ENCODE measurements at places on chromosomes 2 and 18.

DNA sequence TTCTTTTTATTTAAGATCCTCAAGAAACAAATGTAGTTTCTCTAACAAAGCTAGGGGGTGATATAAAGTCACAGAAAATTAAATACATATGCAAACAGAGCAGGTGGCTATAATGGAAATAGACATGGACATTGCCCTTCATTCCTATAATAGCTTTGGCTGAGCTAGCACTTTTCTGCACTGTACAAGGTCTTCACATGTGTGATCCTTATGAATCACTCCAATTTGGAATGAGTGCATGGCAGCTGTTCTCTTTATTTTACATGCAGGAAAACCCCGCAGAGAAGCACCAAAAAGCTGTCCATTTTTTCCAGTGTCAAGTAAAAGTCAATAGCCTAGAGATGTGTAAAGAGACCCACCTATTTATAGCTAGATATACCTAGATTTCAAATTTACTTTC lies 747.4 kb upstream of the SLC8A1 start:
- no peaks in the 10 kb centered on the region for H3K36me3 ChIP-seq
- H3K4me1 ChIP-seq, result no peaks in the 10 kb centered on the region
- DNase-seq, result peak; percentile 91
- H3K27me3 ChIP-seq, result no peaks in the 10 kb centered on the region
- H3K4me3 ChIP-seq, result no peak overlapping the region

GRCh38 chr2:64488050-64488974 lies 34.4 kb downstream of the LGALSL start:
- no peaks in the 10 kb centered on the region for H3K27me3 ChIP-seq
- DNase-seq, result peak; percentile 46
- no peaks in the 10 kb centered on the region for H3K36me3 ChIP-seq
- H3K4me1 ChIP-seq, result peaks cover 15% of the 10 kb centered on the region
- no peak overlapping the region for H3K4me3 ChIP-seq

- H3K4me3 ChIP-seq, result no peak overlapping the region
- no peaks in the 10 kb centered on the region for H3K4me1 ChIP-seq
- H3K27ac ChIP-seq, result no peak overlapping the region
- H3K27me3 ChIP-seq, result no peaks in the 10 kb centered on the region
- DNase-seq, result no peak
Measured at GRCh38 chr2:121400201-121400600, 115.2 kb upstream of the TFCP2L1 start.

- H3K27ac ChIP-seq, result no peak overlapping the region
- no peaks in the 10 kb centered on the region for H3K36me3 ChIP-seq
- no peak for DNase-seq
- H3K4me3 ChIP-seq, result no peak overlapping the region
- H3K4me1 ChIP-seq, result no peaks in the 10 kb centered on the region
Measured at GRCh38 chr2:100537918-100538317, 24.9 kb upstream of the PDCL3 start.

DNA sequence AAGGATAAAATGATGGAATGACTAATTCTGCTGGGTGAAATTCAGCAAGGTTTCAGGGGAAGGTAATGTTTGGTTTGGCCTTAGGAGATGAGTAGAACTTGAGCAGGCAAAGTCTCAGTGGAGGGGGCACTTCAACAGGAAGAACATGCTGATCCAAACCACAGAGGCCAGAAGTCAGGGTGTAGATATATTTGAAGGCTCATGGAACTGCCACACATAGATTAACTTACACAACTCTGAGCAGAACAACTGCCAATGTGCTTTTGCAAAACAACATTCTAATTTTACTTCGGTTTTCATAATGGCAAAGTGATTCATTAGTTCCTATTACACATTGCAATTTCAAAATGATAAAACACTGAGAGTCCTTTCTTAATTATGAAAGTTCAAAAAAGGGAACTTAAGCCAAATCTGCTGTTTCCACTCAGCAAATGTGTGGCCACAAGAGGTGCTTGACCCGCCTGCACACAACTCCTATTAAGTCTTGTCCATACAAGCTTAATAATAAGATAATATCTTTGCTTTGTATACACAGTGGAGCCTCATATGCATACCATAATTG lies 284.8 kb downstream of the MREG start:
- no peaks in the 10 kb centered on the region for H3K36me3 ChIP-seq
- H3K4me1 ChIP-seq, result no peaks in the 10 kb centered on the region

DNA sequence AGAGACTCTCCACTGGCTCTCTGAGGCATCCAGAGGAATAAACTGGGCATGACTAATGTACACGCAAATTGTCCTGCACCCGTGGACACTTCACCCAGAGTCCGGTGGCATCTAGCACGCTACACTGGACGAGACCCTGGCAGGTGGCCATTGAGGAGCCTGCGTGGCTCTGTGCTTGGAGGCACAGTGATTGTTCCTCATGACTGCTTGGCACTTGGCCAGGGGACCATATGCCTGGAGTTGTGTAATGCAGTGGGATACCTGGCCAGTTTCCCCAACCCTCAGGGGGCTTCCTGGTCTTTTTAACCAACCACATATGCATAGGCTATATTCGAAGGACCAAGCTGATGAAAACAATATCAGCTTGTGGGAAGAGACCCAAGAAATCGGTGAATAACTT lies 66.6 kb downstream of the MTCL1 start:
- H3K27ac ChIP-seq, result no peak overlapping the region
- no peaks in the 10 kb centered on the region for H3K27me3 ChIP-seq
- peaks cover 17% of the 10 kb centered on the region for H3K4me1 ChIP-seq
- no peak overlapping the region for H3K4me3 ChIP-seq
- H3K36me3 ChIP-seq, result no peaks in the 10 kb centered on the region
- peak; percentile 47 for DNase-seq

DNA sequence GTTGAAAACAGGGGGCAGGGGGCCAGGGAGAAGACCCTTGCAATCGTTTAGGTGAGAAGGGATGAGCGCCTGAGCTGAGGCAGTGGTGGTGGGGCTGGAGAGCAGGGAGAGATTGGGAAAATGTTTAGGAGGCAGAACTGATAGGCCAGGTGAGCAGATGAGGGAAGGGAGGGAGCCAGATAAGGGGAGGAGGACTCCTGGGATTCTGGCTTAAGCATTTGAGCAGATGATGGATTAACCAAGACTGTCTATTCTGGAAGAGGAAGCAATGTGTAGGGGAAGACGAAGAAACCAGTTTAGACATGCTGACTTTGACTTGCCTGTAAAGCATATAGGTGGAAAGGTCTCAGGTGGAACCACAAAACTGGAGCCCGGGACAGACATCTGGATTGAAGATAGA lies 49.9 kb upstream of the ASPRV1 start:
- no peak overlapping the region for H3K4me3 ChIP-seq
- H3K36me3 ChIP-seq, result no peaks in the 10 kb centered on the region
- no peak overlapping the region for H3K27ac ChIP-seq
- H3K4me1 ChIP-seq, result no peaks in the 10 kb centered on the region
- no peak for DNase-seq

DNA sequence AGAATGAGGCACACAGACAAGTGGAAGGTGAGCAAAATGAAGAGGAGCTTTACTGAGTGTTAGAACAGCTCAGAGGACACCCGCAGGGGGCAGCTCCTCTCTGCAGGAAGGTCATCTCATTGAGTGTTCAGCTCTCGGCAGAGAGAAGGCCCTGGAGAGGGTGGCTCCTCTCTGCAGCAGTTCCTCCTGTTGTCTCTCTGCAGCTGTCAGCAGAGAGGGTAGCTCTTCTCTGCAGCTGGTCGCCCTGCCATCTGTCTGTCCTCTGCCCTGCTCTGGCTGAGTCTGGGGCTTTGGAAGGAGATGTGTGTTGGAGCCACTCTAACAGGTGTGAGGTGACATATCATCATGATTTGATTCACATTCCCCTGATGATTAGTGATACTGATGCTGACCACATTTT lies 6.8 kb upstream of the SNTG2 start:
- no peaks in the 10 kb centered on the region for H3K36me3 ChIP-seq
- peaks cover 2% of the 10 kb centered on the region for H3K4me1 ChIP-seq
- H3K4me3 ChIP-seq, result no peak overlapping the region
- DNase-seq, result peak; percentile 53
- H3K27me3 ChIP-seq, result peaks cover 13% of the 10 kb centered on the region

DNA sequence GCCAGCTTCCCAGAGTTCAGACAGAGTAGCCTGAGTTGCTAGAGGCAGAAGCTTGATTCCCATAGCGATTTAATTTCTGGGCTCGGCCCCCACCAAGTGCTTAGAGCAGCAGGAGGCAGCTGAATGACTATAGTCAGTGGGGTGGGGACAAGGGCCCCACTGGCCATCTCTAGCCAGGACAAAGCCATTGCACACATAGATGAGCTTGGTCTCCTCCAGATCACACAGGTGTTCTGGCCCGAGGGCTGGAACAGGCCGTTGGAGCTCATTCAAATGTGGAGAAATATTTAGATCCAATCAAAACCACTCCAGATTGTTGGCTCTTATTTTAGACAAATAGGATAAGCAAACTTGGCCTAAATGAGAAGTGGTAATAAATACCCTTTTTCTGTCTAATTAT lies 287.3 kb upstream of the NCKAP5 start:
- no peaks in the 10 kb centered on the region for H3K27me3 ChIP-seq
- peaks cover 2% of the 10 kb centered on the region for H3K4me1 ChIP-seq
- no peak overlapping the region for H3K4me3 ChIP-seq
